ENCODE measurements at places on chromosomes 6 and 20.

DNA sequence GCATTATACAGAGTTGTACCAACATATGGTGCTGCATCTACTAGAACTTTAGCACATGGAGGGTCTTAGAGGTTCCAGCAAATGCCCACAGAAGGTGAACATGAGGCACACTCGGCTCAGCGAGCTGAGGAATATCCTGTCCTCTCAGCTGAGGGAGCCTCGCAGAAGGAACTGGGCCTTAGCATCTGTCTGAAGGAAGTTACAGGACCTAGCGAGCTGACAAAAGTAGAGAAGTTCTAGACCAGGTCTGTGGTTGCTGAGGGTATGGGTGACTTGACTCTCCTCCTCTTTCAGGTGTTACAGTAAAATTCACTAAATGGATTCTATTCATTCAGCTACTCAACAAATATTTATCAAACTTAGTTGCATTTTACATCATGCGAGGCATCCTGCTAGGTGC lies 157.2 kb downstream of the ZDHHC14 start:
- DNase-seq: no peak

- DNase-seq: no peak
Measured at GRCh38 chr6:158010591-158011477, 29.2 kb downstream of the SYNJ2 start.

DNA sequence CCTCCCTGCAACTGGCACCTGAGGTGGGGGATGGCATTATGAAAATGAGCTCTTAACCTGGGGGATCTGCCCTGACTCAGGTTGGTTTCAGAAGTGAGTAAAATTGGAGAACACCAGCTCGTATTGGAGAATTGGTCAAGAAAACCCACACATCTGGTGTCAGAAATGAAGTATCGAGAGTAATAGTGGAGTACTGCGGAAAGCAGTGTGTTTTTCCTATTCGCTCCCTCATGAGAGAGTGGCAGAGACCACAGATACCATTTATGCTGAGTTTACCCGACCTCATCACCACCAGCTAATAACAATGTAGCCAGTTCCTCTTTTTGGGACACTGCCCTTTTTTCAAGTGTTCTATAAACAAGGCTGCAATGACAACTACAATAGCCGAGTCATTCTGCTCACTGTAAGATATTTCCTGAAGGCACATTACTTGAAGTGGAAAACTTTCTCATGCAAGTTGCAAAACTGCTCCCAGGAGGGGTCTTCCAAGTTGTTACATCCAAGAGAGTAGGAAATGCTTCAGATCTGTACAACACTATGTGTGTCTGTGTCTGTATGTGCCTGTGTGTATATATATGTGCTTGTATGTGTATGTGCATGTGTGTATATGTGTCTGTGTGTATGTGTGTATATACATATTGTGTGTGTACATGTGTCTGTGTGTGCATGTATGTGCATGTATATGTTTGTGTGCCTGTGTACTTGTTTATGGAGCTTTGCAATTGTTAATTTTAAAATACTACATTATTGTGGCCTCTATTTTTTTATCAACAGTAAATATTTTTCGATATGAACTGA lies 106.0 kb upstream of the CST7 start:
- DNase-seq: no peak

DNA sequence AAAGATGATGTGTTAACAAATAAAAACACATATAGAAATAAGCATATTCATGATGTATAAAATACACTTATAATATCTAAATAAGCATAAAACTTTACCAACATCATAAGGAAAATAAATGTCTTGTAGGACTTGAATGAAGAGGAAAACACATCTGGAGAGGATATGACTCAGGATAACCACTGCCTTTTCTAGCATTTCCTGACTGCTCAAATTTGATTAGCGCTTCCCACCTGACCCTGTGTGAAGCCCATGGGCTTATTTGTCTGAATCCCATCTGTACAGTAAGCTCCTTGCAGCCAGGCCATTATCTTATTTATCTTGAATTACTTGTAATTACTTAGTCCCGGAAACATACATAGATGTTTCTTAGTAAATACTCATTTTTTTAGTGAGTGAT lies 608.6 kb downstream of the COL12A1 start:
- DNase-seq: no peak

DNA sequence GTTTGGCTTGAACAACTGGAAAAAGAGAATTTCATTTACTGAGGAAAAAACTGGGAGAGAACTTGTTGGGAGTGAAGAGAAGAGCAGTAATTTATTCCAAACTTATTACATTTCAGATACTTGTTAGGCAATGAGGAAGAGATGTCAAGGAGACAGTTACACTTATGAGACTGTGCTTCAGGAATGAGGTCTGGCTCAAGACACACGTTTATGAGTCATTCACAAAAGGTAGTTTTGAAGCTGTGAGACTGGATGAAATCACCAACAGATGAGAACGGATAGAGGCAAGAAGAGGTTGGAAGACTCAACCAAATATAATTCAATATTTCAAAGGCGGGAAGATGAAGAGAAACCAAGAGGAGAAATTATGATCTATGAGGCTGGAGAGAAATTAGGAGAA lies 70.6 kb upstream of the DEFB112 start:
- DNase-seq: no peak

GRCh38 chr6:34911822-34912221 lies 22.8 kb downstream of the ANKS1A start:
- DNase-seq: no peak

- no peak for DNase-seq
Measured at GRCh38 chr6:34990971-34991560, 102.0 kb downstream of the ANKS1A start.

- DNase-seq: no peak
Measured at GRCh38 chr6:163415620-163416556, 1.4 kb downstream of the QKI start.

DNA sequence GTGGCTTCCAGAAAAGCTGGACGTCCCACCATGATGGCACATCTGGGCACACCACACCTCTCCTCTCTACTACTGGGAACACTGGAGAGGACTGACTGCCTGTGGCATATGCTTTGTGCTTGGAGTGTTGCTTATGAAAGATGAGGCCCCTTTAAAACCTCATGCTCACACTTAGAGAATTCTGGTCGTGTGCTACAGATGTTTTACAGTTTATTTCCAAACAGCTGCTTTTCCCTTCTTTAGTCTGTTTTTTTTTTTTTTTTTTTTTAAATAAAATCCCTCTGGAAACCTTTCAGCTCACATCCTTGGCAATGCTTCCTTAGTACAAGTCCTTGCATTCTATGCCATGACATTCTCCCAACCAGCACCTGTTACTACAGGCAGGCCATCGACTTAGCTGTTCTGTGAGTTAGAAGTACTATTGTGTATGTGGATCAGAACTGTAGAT lies 60.3 kb downstream of the BMP6 start:
- no peak for DNase-seq

- DNase-seq: no peak
Measured at GRCh38 chr6:157605484-157605883, 217.6 kb upstream of the SNX9 start.

DNA sequence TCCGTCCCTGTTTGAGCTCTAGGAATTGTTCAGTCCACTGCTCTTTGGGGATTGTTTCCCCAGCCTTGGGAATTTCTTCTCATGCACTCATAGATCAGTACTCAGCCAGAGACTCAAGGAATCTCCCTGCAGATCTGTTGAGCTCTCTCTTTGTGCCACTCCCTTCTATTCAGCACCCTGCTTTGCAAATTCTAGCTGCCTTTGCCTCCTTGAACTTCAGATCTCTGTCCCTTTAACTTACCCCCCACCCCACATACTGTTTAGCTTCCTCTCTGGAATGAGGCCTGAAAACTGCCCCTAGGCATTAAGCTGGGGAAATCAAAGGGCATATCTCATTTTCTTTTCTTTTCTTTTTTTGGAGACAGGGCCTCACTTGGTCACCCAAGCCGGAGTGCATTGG lies 30.5 kb downstream of the QRSL1 start:
- DNase-seq: no peak

- DNase-seq: no peak
Measured at GRCh38 chr6:140980265-140980887, 1152.3 kb upstream of the GJE1 start.

GRCh38 chr6:1412901-1413300 lies 23.5 kb downstream of the FOXF2 start:
- DNase-seq: no peak

DNA sequence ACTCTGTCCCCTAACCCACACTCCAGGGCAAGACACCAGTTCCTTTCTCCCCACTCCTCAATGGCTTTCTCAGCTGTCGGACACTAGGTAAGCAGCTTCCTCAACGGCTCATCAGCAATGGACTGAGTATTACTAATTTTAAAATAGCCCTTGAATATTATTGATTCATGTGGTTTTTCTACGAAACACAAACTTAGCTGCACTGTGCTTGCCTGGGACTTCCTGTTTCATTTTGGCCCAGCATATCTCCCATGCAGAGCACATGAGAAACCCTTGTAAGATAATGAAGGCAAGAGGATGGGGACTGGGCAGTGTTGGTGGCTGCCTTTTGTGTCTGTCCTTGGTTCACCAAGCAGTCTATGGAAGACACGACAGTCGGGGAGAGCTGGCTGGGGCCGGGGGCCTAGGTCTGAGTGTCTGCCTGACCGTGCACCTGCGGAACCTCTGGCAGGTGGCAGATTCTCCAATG lies 48.9 kb downstream of the RNASET2 start:
- no peak for DNase-seq

- DNase-seq: no peak
Measured at GRCh38 chr6:11766043-11766442, 12.6 kb downstream of the ADTRP start.

DNA sequence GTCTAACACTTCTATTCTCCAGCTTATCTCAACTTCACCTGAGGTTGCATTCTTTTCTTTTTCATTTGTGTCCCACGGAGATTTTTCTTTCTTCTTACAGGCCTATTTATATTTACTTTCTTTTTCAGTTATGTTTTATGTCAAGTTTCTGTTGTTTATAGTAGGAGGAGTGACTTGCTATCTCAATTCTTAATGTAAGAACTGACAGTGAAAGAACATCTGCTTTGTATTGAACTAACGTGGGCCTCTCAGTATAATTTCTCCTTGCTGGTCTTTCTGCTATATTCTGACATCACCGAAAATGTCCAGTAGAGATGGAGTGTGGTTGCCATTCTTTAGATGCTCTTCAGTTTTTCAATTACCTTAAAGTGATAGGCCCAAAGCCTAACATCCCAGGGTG lies 521.7 kb downstream of the EPM2A start:
- no peak for DNase-seq

DNA sequence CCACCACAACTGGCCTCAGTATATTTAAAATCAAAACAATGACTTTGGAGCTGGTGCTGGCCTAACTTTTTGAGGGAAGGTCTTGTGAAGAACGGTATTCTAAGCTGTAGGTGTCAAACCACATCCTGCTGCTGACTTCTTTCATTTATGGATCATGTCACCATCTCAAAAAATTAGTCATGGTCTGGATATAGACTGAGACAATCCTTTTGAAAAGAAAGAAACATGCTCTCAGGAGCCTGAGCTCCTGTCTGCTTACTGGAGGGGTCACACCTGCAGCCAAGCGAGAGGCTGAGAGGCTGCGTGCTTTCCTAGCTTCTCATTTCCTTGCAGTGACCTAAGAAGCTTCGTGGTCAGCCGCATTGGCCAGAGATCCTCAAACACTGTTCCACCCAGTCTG lies 55.2 kb downstream of the TIAM2 start:
- no peak for DNase-seq

- DNase-seq: peak; percentile 13
Measured at GRCh38 chr6:138307816-138308730, 69.6 kb upstream of the SMIM28 start.

GRCh38 chr20:46999801-47000465 lies 105.3 kb downstream of the EYA2 start:
- DNase-seq: no peak

- no peak for DNase-seq
Measured at GRCh38 chr6:78908621-78909020, 41.3 kb downstream of the IRAK1BP1 start.

GRCh38 chr20:50191065-50191543 lies 474 bp downstream of the CEBPB start:
- DNase-seq: no peak

GRCh38 chr6:44735630-44735963 lies 348.1 kb downstream of the CDC5L start:
- DNase-seq: no peak

- DNase-seq: peak; percentile 58
Measured at GRCh38 chr6:44223319-44224028, at the start of gene SLC29A1. Gene SLC29A1, plus strand, starts transcription at chr6:44223595. Its CDS starts 3,719 bp downstream, at chr6:44227314.

DNA sequence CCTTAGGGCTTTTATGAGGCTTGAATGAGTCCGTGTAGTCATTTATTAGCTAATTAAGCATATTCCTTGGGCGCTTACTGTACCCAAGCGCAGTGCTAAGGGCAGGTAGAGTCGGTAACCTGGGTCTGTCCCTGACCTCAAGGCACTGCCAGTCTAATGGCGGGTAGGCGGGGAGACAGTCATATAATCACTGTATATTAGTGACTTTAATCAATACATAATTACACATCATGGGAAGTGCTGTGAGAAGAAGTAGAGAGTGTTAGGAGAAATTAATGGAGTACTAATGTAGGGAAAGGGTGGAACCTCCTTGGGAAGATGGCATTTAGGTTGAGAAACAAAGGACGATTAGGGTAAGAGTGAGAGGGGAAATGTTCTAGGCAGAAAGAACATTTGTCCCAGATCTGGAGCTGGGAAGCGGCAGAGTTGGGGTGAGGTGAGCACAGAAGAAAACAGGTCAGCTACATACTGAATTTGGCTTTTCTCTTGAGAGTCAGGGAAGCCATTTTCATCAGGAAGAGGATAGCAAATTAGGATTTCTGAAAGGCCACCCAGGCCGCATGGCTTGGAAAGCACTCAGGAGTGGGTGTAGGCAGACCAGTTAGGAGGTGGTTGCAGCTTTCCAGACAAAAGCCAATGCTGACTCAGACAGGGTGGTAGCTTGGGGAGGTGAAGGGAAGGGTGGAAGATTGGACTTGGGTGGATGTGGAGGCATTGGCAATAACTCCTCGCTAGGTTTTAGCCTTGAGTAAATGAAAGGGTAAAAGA lies 954 bp upstream of the BLCAP start:
- no peak for DNase-seq

- DNase-seq: no peak
Measured at GRCh38 chr20:40168981-40169620, 519.9 kb downstream of the MAFB start.

GRCh38 chr20:33897313-33897912 lies 86.3 kb downstream of the CHMP4B start:
- DNase-seq: no peak

- no peak for DNase-seq
Measured at GRCh38 chr6:10314163-10314955, 100.5 kb downstream of the TFAP2A start.

GRCh38 chr6:142851601-142852000 lies 93.4 kb downstream of the HIVEP2 start:
- DNase-seq: no peak

DNA sequence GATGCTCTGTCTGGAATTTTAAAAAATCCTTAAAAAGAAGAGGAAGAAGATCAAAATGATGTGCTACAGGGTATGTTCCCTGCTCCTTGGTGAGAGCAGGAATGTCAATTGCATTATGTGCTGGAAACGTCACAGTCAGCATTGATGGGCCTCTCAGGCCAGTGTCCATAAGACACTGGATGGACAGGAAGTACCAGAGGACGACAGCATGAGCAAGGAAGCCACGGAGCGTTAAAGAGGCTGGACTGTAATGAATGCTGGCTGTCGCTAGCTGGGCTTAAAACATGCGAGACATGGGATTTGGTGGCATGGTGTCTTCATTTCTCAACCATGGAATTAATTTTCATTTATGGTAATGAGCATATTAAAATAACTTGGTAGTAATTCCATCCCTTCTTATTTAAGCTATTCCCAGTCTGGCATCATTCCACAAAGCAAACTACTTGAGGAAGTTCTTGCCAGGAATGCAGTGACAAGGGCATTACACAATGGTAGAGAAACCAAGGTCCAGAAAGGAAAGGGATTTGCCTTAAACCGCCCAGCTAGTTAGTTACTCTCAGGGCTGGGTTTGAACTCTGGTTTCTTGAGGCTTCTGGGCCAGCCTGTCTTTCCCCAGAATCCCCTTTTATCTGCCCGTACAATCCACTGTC lies 166.6 kb upstream of the SOX4 start:
- no peak for DNase-seq

Measured in amygdala (tissue), 56 donors.